GM23248 (cell line): ENCODE measurements at places on chromosomes 4 and X. TPM values are rescaled to one million over a fixed set of nuclear protein-coding genes. Genes with fewer than 3 reads are reported as not detected.

OTC gene
- polyA plus RNA-seq: not detected in 2 replicates

DNA sequence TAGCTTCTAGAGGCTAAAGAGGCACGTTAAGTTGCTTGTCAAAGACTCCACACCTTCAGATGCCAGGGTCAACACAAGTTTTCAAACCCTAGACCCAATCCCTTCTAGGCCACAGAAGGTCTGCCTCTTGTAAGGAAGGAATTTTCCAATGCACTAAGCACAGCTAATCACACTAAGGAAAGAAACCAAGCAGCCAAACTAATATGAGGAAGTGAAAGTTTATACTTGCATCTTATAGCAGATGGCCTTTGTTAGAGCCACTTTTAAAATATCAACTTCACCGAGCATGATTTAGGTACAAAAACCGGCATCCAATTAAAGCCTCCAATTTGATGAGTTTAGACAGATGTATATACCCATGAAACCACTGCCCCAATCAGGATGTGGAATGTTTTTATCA is 9.9 kb downstream of the FHL1 start:
- no peak overlapping the region for H3K27ac ChIP-seq
- H3K4me1 ChIP-seq: no peaks in the 10 kb centered on the region
- no peaks in the 10 kb centered on the region for H3K36me3 ChIP-seq

PPP4R3C gene
- polyA plus RNA-seq: not detected in 2 replicates

GRCh38 chr4:83248486-83248885 is 36.1 kb downstream of the COQ2 start:
- no peaks in the 10 kb centered on the region for H3K36me3 ChIP-seq
- H3K4me1 ChIP-seq: no peaks in the 10 kb centered on the region
- no peak overlapping the region for H3K4me3 ChIP-seq
- no peaks in the 10 kb centered on the region for H3K27me3 ChIP-seq
- no peak overlapping the region for H3K27ac ChIP-seq
- DNase-seq: no peak

- H3K27ac ChIP-seq: no peak overlapping the region
- no peaks in the 10 kb centered on the region for H3K27me3 ChIP-seq
- no peaks in the 10 kb centered on the region for H3K36me3 ChIP-seq
- no peak overlapping the region for H3K4me3 ChIP-seq
- 0 out of 2 replicates have a peak, but pooled peaks cover 2% of the 10 kb centered on the region for H3K4me1 ChIP-seq
Observed at GRCh38 chr4:101290654-101291053, 56.7 kb downstream of the PPP3CA start.

GRCh38 chrX:153379971-153380581 is 21.1 kb downstream of the PNMA6E start:
- H3K4me1 ChIP-seq: peaks cover 3% of the 10 kb centered on the region
- no peaks in the 10 kb centered on the region for H3K27me3 ChIP-seq
- DNase-seq: no peak
- no peak overlapping the region for H3K4me3 ChIP-seq

DNA sequence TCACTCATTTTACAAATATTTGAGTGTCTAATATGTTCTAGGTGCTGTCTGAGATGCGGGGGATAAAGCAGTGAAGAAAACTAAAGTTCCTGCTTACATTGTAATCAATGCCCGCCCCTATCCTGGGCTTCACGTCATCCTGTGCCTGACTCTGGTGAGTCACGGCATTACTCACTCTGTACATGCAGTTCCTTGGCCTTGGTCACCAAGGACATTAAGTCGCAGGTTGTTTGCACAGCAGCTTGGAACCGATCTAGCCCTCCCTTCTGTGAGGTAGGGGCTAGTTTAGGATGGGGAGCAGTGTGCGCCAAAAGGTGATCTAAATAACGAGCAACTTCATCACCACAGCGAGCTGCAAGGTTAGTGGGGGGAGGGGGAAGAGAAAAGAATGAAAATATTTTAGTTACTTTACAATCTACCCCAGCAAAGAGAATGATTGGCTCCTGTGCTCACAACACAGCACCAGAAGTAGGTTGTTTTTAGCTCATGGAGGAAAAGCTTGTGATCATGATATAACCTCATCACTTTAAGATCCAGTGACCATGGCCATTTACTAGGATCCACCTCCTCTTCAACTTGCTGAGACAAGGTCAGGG is 48.0 kb upstream of the HDAC8 start:
- peak overlapping the region; percentile 48; the same call in 1 of the 2 replicates for H3K4me3 ChIP-seq
- peak overlapping the region; percentile 69 for H3K27ac ChIP-seq
- peak; percentile 89 for DNase-seq
- H3K27me3 ChIP-seq: no peaks in the 10 kb centered on the region
